ENCODE measurements at places on chromosomes 5 and 9.

- DNase-seq = peak; percentile 44
These were observed 60.1 kb upstream of the ZNF608 start for GRCh38 chr5:124806373-124807077.

- DNase-seq = peak; percentile 44
These were observed 36.9 kb downstream of the ANKRD33B start for GRCh38 chr5:10600626-10601245.

- DNase-seq = no peak
These were observed 287.1 kb downstream of the IZUMO3 start for GRCh38 chr9:24258626-24259025.

- DNase-seq = no peak
These were observed 370.6 kb downstream of the NTRK2 start for GRCh38 chr9:85040146-85040545.

DNA sequence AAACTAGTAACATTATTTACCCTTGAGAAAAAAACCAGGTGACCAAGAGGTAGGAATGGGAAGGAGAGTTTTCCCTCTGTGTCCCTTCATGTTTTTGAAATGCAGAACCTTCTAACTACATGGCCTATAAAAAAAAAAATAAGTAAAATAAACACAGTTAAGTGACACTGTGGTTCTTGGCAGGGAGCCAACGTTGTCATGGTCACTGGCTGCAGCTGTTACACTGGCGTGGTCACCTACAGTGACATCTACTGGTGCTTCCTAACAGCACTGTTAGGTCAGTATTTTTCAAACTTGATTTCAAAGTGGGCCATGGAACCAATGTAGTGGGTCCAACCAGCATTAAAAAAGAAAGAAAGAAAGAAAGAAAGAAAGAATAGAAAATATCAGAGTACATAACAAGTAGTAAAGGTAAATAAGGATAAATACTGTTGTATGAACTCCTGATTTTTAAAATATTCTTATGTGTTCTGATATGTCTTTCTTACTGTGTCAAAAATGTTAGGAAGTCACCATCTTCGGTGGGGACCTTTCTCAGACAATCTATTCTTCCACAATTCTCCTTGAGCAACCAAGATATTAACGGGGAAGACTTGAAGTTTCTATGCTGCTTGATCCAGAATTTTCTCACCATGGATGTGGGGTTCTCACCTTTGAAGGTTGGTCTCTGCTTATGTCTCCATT lies 59.1 kb upstream of the PJA2 start:
- peak; percentile 74 for DNase-seq

- no peak for DNase-seq
These were observed 14.5 kb downstream of the CXCL14 start for GRCh38 chr5:135564331-135564730.

- DNase-seq = no peak
These were observed 34.2 kb downstream of the CDC14B start for GRCh38 chr9:96585426-96585825.

Data from HT1080 (cell line).